ENCODE measurements at places on chromosomes 6 and 20. TPM values are rescaled to one million over a fixed set of nuclear protein-coding genes. Genes with fewer than 3 reads are reported as not detected.
A peak's percentile ranks its signal among the peaks of the same experiment; 100 is the strongest.

DNA sequence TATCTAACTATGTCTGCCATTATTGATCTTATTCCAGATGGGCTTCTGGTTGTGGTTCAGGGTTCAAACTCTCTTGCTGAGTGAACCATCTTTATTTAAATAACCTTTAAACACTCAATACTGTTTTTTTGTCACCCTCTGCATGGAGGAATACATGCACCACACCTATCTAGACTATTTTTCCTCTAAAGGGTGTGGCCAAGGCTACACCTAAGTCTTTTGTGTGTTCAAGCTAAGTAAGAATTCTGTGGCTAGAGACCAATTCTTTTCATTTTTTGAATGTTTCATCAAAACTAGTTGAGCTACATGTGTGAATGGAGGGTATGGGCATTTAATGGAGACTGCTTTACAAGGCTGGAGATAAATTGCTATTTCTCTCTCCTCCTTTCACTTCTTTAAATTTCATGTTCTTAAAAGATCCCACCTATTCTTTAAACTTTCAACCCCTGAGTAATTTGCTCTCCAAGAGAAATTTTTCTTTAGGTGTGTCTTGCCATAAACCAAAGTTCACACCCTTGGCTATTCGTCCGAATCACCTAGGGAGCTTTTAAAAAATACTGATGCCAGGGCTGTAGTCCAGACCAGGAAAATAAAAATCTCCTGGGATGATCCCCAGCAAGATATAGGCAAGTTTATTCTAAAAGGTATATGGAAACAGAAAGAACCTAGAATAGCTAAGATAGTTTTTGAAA lies 24.8 kb upstream of the MBOAT1 start:
- DNase-seq = no peak

GRCh38 chr6:69953491-69953890 lies 87.1 kb downstream of the COL19A1 start:
- DNase-seq = no peak

DNA sequence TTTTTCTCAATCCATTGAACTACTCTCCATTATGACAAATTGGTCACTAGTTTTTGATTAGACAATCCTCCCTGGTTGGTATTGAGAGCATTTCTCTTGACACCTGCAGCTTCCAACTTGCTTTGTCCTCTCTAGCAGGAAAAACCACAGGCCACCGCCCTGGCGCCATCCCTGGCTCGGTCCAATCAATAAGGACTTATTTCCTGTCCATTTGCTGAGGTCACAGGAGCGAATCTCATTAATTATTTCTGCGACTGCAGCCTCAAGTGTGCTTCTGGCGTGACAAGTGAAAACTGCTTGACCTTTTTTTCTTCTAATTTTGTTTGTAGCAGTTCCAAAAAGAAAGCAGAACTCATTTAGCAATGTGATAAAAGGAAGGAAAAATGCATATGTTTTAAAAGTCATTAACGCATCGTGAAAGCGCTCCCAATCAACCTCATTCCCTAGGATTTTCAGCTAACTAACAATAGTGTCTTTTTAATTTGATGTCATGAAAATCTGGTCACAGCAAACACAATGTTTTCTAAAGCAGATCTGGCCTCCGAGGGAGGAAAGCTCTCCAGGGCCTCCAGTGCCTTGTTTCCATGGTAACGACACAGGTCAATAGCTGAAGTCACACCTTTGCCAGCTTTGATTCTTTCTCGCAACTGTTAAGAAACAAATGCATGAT lies 39.0 kb upstream of the BEND3 start:
- no peak for DNase-seq

DNA sequence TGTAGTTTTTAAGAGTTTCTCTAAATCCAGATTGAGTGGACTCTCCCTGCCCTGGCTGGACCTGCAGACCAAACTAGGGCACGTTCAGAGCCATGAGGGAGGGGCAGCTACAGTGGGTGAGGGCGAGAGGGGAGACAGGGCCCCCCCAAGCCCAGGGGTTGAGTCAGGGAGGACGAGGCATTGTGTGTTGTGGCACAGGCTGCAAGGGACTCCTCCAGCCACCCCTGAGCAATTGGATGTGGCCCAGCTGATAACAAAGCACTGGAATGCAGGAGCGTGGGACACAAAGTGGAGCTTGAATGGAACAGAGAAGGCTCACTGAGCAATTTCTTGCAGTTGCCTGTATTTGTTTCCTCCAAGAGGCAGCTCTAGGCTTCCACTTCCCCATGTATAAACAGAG lies 43.5 kb upstream of the MYL9 start:
- peak; percentile 74 for DNase-seq

DNA sequence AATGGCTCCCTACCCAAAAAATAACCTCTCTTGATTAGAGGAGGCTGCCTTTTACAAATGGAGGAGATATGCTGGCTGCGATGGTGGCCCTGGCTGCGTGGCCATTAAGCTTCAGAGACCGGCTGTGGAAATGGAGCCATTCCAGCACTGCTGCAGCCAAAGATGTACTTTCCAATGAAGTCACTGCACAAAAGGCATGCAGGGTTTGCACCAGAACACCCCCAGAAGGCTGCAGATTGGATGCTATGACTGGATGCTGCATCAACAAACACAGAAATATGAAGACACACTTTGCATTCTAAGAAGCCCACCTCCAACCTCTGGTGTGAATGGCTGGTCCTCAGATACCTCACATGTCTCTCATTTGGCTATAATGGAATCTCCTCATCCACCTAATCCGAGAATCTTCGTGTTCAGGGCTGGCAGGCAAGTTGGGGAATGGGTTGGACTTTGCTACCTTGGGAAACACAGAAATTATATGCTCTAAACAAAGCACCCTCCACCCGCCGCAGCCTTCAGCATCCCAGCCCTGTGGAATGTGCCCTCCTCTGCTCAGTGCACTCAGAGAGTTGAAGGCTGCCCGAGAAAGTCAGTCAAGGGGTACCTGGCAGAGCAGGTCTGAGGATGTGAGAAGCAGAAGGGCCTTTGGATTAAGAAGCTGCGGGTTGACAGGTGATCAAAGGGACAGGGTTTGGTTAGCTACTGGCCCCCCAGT lies 35.3 kb downstream of the APCDD1L start:
- no peak for DNase-seq

DNA sequence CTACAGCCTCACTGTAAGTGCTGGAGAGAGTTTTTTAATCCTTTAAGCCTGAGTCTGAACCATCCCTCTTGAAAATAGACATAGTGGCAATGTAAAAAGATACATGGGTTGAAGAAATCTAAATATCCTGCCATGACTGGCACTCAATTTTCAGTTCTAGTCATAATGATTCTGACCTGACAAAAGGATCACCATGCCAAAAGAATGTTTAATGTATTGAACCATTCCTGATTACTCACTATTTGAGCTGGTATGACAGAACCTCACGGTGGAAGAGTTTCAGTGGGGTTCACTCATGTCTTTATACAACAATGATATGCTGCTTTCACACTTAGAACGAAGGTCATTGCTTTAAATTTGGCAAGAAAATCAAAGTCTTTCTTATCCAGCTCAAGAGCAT lies 93.4 kb downstream of the HIVEP2 start:
- no peak for DNase-seq

- DNase-seq = no peak
Measured at GRCh38 chr6:44062771-44063560, 64.3 kb downstream of the MRPL14 start.

Gene FAM209B
- not detected for total RNA-seq
